ENCODE measurements at places on chromosomes 4 and X.

GRCh38 chr4:123748806-123749205 lies 352.2 kb downstream of the SPRY1 start:
- DNase-seq, result peak; percentile 71

GRCh38 chrX:39890807-39891206 lies 207.0 kb downstream of the BCOR start:
- DNase-seq, result no peak

- DNase-seq, result no peak
These were observed 18.6 kb downstream of the ACSL4 start for GRCh38 chrX:109714340-109714958.

DNA sequence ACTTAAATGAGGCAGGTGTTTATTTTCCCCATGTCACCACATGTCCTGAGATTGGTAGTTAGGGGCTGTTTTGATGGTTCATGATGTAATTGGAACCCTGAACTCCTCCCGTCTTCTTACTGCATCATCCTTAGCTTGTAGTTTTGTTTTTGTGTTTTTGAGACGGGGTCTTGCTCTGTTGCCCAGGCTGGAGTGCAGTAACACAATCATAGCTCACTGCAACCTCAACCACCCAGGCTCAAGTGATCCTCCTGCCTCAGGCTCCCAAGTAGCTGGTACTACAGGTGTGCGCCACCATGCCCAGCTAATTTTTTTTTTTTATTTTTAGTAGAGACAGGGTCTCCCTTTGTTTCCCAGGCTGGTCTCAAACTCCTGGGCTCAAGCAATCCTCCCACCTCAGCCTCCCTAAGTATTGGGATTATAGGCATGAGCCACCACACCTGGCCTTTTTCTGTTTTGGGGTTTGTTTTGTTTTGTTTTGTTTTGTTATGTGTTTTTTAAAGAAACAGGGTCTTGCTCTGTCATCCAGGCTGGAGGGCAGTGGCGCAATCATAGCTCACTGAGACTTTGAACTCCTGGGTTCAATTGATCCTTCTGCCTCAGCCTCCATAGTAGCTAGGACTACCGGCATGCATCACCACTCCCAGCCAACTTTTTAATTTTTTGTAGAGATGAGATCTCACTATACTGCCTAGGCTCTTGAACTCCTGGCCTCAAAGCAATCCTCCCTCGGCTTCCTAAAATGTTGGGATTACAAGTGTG lies 76.4 kb downstream of the SNX25 start:
- no peak for DNase-seq

DNA sequence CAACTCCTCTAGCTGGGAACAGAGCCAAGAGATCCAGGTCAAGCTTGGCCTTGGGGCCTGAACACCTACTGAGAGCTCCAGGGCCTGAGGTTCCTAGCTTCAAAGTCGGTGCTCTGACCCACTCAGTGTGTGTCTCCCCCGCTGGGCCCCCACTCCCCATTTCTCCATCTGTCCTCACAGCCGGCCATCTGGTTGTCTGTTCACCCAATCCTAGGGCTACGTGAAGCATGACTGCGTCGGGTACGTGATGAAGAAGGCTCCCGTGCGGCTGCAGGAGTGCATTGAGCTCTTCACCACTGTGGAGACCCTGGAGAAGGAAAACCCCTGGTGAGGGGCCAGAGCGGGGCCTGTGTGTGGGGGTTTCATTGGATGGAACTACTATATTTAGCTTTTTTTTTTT lies 12.3 kb downstream of the USP11 start:
- no peak for DNase-seq

DNA sequence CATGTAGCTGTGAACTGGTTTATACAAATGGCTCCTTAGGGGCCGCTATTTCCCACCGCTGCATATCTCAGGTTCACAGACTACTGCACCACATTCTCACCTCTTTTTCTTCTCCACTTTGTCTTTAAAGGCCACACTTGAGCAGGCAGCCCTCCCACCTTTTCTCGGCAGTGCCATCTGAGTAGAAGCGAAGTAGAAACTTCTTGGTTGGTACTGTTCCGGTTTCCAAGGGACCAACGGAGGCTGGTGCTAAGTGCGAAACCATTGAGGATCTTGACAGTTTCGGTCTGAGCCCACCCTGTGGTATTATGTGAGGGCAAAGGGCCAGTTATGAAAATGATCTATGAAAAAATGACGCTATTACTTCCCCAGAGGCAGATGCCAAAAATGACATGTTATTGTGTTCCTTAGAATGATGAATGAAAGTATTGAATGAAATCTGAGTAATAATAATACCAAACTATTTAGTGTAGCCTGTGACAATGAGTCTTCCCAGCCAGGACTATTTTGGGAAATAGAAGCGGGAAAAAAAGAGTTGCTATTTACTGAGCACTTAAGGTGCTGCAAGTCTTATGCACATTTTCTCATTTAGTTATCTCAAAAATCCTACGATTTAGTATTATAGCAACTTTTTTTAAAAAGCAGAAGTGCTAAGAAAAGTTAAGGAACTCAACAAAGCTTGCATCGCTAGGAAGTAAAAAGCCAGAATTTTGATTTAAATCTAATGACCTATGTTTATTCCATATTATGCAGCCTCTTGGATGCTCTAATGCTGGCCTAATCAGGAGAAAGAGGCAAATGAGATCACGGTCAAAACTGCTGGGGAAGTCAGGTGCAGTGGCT lies 29.6 kb upstream of the CHRNA9 start:
- DNase-seq, result no peak

GRCh38 chr4:121246698-121247097 lies 82.6 kb upstream of the TNIP3 start:
- no peak for DNase-seq

GRCh38 chrX:2828959-2829411 lies 255 bp downstream of the GYG2 start:
- no peak for DNase-seq

DNA sequence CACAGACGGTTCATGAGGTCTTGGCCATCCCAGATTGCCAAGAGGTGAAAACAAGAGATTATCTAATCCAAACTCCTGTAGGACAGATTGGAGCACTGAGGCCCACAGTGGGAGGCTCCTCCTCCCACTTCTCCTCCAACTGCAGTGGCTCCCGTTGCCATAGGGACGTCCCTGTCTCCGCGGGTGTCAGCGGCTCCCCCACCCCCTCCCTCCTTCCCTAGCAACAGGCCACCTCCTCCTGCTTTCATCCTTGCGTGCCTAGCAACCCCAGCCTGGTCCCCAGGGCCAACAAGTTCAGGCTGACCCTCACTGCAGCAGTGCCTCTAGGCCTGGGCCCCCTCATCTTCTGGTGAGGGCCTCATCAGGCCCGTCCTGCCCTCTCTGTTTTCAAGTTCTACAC lies 6.8 kb upstream of the IQSEC2 start:
- peak; percentile 74 for DNase-seq

- DNase-seq, result no peak
These were observed 172.0 kb downstream of the ATOH1 start for GRCh38 chr4:94000559-94000958.

- DNase-seq, result no peak
These were observed 37.0 kb downstream of the SH2D1A start for GRCh38 chrX:124383354-124383753.

- DNase-seq, result no peak
These were observed 127.3 kb upstream of the MAGEB16 start for GRCh38 chrX:35670889-35671288.

GRCh38 chr4:5037553-5038551 lies 13.4 kb upstream of the STK32B start:
- DNase-seq, result no peak
